Glutamatergic neuron (in vitro differentiated cells): ENCODE measurements at places on chromosomes 1 and 21. TPM values are rescaled to one million over a fixed set of nuclear protein-coding genes. Genes with fewer than 3 reads are reported as not detected.

DNA sequence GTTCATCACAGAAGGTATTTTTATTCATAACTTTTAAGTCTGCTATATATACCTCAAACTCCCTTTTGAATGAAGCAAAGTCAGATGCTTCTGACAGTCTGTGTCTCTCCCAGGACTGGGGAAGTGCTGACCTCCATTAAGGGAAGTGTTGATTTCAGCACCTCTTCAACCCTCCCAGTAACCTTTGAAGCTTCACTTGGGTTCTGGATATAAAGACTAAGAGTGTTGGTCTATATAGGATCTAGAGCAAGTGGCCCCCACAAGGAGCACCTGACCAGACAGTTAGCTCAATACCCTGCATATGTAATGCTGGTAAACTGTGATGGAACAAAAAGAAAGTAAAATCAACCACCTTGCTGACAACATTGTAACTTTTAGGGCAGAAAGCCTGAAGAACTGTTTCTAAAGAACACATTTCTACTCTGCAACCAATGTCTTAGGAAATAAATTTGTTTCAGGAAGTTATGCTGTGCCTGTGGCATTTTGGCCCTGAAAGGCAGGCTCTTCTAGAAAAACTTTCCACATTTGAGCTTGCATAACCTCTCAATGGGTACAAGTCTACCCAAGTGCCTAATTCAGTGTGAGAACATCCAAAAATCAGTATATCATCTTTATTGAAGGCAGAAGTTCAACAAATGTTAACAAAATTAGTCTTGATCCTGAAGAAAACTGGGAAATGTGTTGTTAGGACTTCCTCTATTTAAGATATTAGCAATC lies 865 bp upstream of the PTPN22 start:
- no peak overlapping the region for H3K27ac ChIP-seq
- H3K4me3 ChIP-seq: no peak overlapping the region
- no peaks in the 10 kb centered on the region for H3K27me3 ChIP-seq
- H3K36me3 ChIP-seq: no peaks in the 10 kb centered on the region
- no peak for DNase-seq

- H3K36me3 ChIP-seq: no peaks in the 10 kb centered on the region
- H3K4me1 ChIP-seq: no peaks in the 10 kb centered on the region
- no peak overlapping the region for H3K4me3 ChIP-seq
- no peak overlapping the region for H3K27ac ChIP-seq
- DNase-seq: no peak
- no peaks in the 10 kb centered on the region for H3K27me3 ChIP-seq
These were observed 54.5 kb upstream of the APP start for GRCh38 chr21:26225046-26225445.

Gene FCRL1
- total RNA-seq: not detected

Gene PIGR
- total RNA-seq: not detected

- peaks cover 5% of the 10 kb centered on the region for H3K27me3 ChIP-seq
- H3K4me1 ChIP-seq: no peaks in the 10 kb centered on the region
- no peak overlapping the region for H3K4me3 ChIP-seq
- no peak overlapping the region for H3K27ac ChIP-seq
These were observed 64.5 kb downstream of the PSMG1 start for GRCh38 chr21:39118604-39119215.

Gene SNIP1
- total RNA-seq: 20.1 TPM

- H3K36me3 ChIP-seq: no peaks in the 10 kb centered on the region
- no peak for DNase-seq
- no peaks in the 10 kb centered on the region for H3K27me3 ChIP-seq
- H3K4me1 ChIP-seq: no peaks in the 10 kb centered on the region
- no peak overlapping the region for H3K4me3 ChIP-seq
- no peak overlapping the region for H3K27ac ChIP-seq
These were observed 11.9 kb downstream of the EXTL2 start for GRCh38 chr1:100882698-100883097.

Gene LEMD1
- 2.0 TPM for total RNA-seq
